ENCODE measurements at places on chromosomes 3 and 15. TPM values are rescaled to one million over a fixed set of nuclear protein-coding genes. Genes with fewer than 3 reads are reported as not detected.

Gene SUSD5
- 4.8 TPM for total RNA-seq

Gene ENTPD3
- total RNA-seq, result 0.31 TPM

Gene TMEM40
- total RNA-seq, result not detected

Gene MME
- total RNA-seq, result 35.8 TPM

Gene CGNL1
- total RNA-seq, result 3.3 TPM

Gene C3orf85
- total RNA-seq, result not detected

Gene CTNNB1
- total RNA-seq, result 906 TPM

Gene ATP13A4
- 0.31 TPM for total RNA-seq

Gene PTPRG
- 63.0 TPM for total RNA-seq

Gene CCR9
- not detected for total RNA-seq

Gene GPR149
- not detected for total RNA-seq

Gene ALG3
- total RNA-seq, result 29.3 TPM

Gene ZNF385D
- total RNA-seq, result 2.0 TPM

Gene MYL3
- total RNA-seq, result not detected

Gene FAM81A
- total RNA-seq, result 0.25 TPM

Gene RTP1
- total RNA-seq, result not detected

Gene AHSG
- total RNA-seq, result not detected

Gene ROBO2
- total RNA-seq, result 3.2 TPM

Gene ANKUB1
- not detected for total RNA-seq

Gene RBMS3
- total RNA-seq, result 93.7 TPM

Gene C15orf40
- 10.3 TPM for total RNA-seq

Gene LRRIQ4
- total RNA-seq, result 0.06 TPM

Gene CNTN6
- total RNA-seq, result 0.66 TPM

Gene ATP13A5
- not detected for total RNA-seq
